Osteocyte (in vitro differentiated cells): ENCODE measurements at places on chromosomes 12 and 14. TPM values are rescaled to one million over a fixed set of nuclear protein-coding genes. Genes with fewer than 3 reads are reported as not detected.

- DNase-seq = no peak
Measured at GRCh38 chr14:89058697-89059096, 234.2 kb downstream of the TTC8 start.

The ITGA5 gene
- total RNA-seq = 98.4 and 100 TPM in 2 replicates

DNA sequence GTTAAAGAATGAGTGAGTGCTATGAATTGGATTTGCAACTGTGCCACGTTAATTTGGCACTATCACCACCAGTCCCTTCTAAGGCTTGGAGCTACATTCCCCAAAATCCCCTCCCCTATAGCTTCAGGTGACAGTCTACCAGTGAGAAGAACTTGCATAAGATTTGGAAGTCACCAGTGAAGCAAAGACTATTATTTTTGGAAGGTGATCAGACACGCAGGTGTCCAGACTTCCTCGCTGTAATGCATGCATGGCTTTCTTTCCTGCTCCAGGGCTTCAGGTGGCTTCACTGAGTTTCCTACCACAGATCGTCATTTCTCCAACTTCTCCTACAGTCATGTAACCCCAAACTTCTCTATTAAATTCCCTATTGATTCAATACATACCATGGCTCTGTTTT is 61.4 kb downstream of the SLC41A2 start:
- no peak for DNase-seq

GRCh38 chr14:96627811-96628775 is 125.9 kb downstream of the PAPOLA start:
- peak; percentile 76 for DNase-seq

GRCh38 chr14:28676479-28676878 is 90.1 kb upstream of the FOXG1 start:
- DNase-seq = no peak

DNA sequence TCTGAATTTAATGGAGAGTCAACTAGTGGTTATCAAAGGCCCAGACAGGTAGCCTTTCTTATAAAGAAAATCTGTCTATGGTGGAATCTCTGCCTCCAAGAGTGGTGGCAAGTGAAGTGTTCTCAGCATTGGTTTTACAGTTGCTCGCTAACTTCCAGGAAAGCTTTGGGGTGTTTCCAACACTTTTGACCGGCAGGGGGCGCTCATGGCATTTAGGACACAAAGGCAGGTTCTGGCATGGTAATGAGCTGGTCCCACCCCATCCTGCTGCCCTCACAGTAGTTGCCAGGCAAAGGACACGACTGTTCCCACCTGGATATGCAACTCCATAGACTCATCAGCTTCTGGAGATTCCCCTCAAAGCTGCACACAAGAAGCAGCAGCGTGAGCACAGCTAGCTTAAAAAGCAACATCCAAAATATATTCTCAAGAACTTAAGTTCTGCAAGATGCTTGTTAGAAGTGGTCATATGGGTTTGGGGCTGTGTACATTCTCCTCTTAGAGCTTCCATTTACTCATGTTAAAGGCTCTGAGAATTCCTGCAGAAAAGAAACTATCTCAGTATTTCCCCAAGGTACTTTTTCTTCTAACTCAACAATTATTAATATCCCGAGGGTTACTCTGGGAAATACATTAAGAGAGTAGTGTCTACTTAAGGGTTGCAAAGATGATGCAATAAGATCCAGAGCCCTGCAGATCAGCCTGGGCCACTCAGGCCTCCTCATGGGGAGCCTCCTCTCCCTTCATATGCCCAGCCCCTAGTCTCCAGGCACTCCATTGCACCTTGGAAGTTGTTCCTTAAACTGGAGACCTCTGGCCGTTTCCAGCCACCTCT is 14.8 kb downstream of the PROX2 start:
- peak; percentile 93 for DNase-seq

DNA sequence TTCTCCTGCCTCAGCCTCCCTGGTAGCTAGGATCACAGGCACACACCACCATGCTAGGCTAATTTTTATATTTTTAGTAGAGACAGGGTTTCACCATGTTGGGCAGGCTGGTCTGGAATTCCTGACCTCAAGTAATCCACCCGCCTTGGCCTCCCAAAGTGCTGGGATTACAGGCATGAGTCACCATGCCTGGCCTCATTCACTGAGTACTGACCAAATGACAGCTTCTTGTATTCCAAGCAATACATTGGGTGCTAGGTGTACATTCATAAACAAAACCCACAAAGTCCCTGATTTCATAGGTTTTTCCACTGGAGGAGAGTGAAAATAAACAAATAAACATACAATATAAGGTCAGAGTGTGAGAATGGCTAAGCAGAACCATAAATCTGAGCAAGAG is 136.3 kb downstream of the HELB start:
- no peak for DNase-seq

The MFAP5 gene
- total RNA-seq = not detected in 2 replicates

DNA sequence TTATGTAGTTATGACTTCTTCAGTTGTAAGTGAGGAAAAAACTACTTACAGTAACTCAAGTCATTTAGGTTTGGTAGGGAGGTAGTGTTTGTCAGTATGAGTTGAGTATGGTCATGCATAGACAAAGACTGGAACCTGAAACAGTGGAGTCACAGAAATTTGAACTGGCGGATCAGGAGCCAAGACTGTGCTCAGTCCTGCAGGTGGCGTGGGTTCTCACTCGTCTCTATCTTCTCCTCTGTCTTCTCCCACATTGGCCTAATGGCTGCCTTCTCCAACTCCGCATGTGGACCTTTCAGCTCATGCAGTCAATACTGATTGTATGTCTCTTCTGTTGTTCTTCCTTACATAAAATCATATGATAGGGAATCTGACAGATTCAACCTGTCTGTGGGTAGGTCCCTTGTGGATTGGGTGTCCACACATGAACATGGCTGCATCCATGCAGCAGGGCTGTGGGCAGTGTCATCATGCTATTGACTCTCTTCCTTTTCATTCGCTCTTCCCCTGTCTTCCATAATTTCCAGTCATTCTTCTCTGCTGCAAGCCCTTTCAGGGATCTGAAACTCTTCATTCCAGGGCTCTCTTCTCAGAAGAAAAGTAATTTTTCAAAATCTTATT is 78.8 kb upstream of the NEDD1 start:
- DNase-seq = no peak

The MRPL52 gene
- total RNA-seq = 74.3 and 74.7 TPM in 2 replicates

The CCDC175 gene
- not detected in 2 replicates for total RNA-seq

DNA sequence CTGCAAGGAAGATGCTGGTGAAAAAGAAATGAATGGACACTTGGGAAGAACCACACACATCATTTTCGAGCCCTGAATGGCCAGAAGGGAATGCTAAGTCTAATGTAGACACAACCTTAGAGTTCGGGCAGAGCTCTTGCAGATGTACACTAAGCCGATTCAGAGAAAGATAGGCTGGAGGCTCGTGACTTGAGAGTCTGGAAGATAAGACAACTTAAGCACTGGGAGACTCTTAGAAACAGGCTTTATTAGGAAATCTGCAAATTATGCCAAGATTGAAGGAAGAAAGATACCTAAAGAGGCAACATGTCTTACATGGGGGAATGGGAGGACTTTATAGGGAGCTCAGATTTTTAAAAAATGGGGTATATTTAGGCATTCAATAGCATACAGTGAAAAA is 13.5 kb downstream of the TBPL2 start:
- no peak for DNase-seq

The GSG1 gene
- not detected in 2 replicates for total RNA-seq

GRCh38 chr12:128966203-128966810 is 113.0 kb downstream of the GLT1D1 start:
- DNase-seq = no peak

DNA sequence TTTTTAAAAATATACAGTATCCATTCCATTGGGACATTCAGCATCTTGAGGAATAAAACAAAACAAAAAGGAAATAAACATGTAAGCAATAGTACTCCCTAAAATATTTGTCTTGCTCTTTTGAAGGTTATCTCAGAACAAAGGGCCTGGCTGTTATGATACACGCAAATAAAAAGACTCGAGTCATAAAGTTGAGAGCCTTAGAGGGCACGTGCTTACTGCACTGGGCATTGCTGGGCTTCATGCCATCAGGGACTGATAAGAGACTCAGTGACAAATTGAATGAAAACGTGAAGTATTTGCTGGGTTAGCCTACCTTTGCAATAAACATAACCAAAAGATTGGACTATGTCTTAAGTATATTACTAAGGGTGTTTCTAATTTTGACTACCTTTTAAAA is 118.9 kb downstream of the SLC35F4 start:
- DNase-seq = no peak

GRCh38 chr14:75434138-75434889 is 6.5 kb downstream of the JDP2 start:
- DNase-seq = no peak

- no peak for DNase-seq
Measured at GRCh38 chr14:91732439-91732838, 553 bp upstream of the CATSPERB start.
